NCI-H526 (cell line): ENCODE measurements at places on chromosomes 1 and 21.

DNA sequence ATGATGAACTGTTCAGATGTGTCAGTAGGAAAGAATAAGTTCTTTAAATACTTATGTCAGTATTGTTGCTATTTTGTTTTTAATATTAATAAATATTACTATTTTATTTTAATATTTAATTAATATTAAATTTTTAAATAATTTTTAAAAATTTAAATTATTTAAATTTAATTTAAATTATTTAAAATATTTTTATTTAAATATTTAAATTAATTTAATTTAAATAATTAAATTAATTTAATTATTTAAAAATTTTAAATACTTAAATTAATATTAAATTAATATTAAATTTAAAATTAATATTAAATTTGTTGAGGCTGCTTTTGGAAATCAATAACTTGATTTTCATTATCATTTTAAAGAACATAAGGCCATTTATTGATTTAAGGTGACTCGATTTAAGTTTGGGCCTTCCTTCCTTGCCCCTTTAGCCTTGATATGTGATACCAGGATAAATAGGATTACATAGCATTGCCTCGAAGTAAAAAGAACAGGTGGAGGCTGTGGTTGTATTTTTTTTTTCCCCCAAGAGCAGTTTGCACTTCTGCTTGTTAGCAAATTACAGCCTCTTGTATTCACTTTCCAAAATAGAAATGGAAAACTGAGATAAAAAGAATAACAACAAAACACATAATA is 915.2 kb downstream of the TTLL7 start:
- DNase-seq: no peak

- no peak for DNase-seq
Measured at GRCh38 chr1:210797422-210797821, 336.5 kb downstream of the KCNH1 start.

DNA sequence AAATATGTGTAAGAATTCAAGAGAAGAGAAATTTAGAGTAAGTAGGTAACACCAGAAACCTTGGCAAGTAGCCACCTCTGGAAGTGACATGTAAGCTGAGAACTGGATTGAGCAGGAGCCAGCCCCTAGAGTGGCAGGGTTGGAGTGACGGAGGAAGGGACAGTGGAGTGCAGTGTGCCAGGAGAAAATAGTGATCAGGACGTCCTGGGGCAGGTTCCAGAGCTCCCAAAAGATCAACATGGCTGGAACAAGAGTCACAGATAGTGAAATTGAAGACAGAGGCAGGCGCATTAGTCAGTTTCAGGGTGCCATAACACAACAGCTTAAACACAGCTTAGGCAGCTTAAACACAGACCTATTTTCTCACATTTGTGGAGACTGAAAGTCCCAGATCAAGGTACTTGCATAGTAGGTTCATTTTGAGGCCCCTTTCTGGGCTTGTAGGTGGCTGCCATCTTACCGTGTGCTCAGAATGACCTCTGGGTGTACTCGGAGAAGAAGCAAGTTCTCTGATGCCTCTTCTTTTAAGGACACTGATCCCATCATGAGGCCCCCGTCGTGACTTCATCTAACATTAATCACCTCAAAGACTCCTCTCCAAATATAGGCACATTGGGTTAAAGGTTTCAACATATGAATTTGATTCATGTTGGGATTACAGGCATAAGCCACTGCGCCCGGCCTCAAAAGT is 37.2 kb downstream of the GNPAT start:
- no peak for DNase-seq

DNA sequence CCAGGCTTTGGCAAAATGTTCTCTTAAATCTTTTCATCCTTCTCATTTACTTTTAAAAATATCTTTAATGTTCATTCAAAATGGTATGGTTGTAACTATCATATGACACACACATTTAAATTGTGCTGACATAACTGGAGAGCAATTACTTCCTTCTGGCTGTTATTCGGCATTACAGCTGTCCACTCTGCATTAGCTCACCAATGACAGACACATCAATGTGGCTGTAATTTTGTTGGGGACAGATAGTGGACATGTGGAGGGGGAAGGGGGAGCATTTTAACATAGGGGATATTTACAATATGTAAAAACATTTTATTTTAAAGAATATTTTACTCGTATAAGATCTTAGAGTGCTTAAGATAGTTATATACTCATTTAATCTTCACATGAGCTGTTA is 319.8 kb downstream of the HMCN1 start:
- DNase-seq: no peak

DNA sequence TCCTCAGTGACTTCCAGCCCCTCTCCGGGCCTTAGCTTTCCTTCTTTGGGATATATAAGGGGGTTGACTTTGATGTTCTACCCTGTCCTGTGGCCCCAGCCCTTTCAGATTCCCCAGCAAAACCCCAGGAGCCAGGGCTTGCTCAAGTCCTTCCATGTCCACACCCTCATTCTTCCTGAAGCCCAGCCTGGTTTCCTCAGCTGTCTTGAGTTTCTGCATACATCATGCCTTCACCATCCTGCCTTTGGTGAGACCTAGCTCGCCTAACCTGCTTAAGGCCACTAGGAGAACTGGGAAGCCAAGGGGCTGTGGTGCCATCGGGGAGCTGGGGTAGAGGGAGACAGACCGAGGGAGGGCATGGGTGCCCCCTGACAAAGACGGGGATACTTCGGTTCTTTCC is 17.2 kb upstream of the PEF1 start:
- DNase-seq: no peak
